ENCODE measurements at places on chromosomes 4 and X.

DNA sequence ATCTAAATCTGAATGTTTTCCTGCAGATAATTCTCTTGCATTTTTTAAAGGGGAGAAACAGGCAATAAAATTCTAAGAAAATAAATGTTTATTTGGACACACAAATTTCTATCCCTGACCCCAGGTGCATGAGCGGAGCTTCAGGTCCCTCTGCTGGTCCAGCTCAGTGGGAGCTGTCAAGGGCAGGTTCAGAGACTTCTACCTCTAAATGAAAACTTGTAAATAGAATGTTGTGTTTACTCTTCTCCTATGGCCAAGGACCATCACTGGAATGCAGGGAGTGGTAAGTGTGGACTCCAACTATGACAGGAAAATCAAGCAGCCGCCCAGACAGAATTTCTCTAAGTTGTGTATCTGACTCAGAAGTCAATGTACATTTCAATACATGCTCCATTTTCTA lies 148.6 kb upstream of the TTC29 start:
- no peak for DNase-seq

GRCh38 chr4:100963627-100964026 lies 383.7 kb downstream of the PPP3CA start:
- no peak for DNase-seq

- DNase-seq, result no peak
Measured at GRCh38 chr4:176631611-176632010, 161.1 kb downstream of the VEGFC start.

DNA sequence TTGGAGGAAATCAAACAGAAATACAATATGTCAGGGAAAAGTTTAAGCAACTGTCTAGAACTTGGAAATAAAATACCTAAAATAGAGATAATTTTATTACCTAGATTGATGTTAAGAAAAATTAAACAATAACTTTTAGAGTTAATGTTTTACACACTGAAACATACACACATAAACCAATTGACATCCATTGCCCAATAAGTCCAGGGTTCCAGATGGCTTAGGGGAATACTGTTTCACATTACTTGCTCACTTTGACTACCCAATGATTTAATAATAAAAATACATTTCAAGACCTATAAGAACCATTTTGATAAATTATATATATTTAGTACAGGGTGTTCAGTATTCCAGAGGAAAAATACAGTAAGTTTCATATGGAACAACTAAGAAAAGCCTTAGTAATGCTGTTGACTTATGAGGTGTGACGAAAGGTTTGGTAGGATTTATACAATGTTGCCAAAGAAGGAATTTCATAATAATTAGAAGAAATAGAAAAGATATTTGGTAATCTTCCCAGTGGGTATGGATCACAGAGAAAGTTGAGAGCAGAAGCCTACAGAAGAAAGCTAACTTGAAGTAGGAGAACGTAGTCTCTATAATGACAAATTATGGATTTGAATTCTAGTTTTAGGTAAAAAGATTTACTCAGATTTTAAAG lies 23.0 kb upstream of the UGT2B4 start:
- DNase-seq, result no peak

GRCh38 chrX:111191598-111191997 lies 78.7 kb downstream of the CAPN6 start:
- no peak for DNase-seq

GRCh38 chr4:67087897-67088296 lies 457.4 kb downstream of the CENPC start:
- DNase-seq, result no peak

- no peak for DNase-seq
Measured at GRCh38 chr4:88143504-88143903, 14.9 kb downstream of the ABCG2 start.

DNA sequence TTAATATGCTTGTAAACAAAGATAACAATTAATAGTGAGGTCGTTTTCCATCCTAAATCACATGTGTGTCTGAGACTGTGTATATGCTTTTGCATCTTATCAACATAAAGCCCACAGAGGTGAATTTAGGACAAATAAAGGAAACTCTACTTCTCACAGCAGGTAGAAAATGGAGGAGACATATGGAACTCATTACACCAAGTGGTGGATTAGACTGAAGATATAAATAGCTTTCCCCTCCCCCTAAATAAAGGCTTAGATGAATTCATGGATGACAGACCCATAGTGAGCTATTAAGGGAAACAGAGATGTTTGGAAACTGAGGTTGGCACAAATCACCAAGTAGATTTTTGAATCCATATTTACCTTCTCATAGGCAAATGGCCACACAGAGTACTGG lies 79.7 kb downstream of the GRIA3 start:
- no peak for DNase-seq

DNA sequence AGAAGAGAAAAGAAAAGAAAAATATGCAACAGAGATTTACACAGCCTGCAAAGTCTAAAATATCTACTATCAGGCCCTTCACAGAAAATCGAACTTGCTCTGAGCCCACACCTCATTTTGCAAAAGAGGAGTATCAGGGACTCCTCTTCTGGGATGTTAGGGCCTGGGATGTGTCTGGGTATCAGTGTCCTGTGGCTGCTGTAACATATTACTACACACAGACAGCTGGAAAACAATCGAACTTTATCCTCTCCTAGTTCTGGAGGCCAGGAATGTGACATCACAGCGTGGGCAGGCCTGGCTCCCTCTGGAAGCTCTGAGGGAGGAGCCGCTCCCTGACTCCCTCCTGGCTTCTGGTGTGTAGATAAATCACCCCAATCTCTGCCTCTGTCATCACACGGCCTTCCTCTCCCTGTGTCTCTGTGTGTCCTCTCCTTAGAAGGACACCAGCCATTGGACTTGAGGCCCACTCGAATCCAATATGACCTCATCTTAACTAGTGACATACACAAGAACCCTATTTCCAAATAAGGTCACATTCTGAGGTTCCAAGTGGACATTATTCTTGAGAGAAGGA lies 52.9 kb downstream of the PPP2R2C start:
- no peak for DNase-seq
